Jurkat, Clone E6-1 (cell line): ENCODE measurements at places on chromosomes 3 and 15.

DNA sequence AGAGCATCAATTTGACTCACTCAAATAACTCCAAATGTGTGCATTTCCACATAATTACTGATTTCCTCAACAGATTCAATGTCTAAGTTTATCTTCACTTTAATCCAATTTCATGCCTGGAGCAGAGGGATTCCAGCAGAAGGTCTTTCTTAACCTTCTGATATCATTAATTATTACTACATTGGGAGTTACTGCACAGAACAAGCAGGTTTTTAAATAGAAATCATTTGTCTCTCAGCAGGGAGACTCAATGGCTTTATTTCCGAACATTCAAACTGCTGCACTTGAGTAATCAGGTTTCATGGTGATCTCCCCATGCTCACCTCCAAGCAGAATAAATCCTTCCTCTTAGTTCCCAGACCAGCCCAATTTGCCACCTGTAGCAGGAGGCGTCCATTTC, 264.8 kb upstream of the IGF1R start:
- DNase-seq, result no peak

DNA sequence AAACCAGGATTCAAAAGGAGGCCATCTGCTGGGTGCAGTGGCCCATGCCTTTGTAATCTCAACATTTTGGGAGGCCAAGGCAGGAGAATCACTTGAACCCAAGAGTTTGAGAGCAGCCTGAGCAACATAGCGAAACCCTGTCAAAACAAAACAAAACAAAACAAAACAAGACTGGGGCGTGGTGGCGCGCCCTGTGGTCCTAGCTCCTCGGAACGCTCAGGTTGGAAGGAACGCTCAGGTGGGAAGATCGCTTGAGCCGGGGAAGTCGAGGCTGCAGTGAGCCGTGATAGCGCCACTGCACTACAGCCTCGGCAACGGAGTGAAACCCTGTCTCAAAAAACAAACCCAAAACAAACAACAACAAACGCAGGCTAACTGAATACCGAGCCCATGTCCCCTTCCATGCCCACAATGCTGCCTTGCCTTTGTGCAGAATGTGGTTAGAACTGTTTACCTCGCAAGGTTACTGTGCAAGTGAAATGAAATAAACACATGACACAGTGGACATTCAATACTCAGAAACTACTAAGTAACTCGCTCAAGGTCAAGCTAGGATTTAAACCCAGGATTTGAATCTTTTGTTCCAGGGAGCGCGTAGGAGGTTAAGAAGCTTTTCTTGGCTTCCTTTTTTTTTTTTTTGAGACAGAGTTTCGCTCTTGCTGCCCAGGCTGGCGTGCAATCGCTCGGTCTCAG, 766 bp upstream of the EMC4 start:
- DNase-seq, result no peak

DNA sequence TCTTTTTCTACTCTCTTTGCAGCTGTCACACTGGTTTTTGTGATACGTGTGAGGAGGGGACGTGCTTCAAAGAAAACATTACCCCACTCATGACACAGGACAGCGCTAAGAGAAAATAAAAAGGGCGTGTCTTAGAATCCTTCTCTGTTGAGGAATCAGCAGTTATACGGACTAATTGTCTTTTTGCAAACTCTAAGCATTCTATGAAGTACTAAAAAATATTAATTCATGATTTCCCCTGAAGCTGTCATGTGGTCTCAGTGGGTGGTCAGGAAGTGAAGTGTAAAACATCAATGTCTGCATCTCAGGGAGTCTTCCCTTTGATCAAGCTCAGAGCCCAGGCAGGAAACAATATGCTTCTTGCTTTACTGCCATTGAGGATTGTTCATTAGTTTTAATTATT, 117.5 kb upstream of the CRBN start:
- peak; percentile 63 for DNase-seq

DNA sequence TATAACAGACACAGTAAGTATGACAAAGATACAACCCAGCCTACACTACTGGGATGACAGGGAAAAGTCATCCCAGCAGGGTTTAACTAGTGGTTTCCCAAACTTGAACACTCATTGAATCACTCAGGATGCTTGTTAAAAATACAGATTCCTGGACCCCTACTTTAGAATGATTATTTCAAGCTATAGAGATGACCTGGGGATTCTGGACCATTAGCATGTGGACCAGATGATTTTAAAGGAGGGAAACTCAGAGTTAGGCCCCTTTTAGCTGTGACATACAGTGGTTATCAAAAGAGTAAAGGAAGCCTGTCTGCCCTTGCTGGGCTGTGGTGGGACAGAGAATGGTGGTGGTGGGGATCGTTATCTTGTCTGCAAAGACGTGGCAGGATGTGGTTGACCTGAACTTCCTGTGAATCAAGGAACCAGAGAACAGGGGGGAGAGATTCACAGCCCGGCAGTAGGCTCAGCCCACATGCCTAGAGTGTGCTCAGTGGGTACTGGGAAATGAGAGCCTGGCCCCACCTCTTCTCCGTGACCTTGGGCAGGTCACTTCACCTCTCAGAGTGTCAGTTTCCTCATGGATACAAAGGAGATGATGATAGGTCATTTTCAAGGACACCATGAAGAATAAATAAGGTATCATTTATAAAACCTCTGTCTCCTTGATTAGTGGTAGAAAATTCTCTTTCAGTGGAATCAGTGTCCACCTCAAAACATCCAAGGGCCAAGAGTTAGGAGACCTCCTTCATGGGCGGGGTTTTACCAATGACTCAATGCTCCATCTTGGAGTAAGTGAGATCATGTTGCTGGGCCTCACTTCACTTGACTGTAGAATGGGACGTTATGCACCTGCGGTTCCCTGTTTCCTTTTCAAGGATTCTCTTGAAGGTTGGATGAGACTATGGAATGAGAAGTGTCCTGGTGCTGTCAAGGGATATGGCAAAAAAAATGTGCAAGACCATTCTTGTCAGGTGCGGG, 306.5 kb downstream of the RPLP1 start:
- DNase-seq, result peak; percentile 97

DNA sequence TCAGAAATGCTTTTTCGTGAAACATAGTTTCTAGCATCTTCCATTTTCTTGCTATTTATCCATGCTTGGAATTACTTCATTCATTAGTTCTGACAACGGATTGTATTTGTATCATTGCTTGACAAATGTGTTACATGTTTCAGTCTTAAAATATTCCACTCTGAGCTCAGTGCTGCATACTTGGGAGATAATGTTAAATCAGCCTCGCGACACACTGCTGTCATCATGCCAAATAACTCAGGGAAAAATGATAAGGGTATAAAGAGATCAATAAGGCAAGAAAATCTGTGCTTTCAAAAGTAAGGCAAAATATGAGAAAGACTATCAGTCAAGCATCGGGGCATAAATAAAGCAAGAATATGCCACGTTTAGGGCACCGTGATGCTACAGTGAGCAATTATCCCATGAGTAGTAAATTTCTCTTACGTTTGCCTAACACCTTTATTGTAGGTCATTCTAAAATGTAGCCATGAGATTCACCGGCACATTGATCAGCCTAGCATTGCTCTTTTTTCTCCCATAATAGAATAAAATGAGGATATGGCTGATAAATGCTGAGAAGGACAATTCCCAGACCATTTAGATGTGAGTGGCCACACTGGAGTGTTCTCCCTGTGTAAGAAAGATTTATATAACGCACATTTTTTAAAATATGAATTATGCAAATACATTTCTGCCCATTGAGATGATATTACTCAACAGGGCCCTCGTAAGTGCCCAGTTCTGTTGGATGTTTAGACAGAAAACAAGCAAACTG, 133.8 kb downstream of the RBMS3 start:
- DNase-seq, result no peak

DNA sequence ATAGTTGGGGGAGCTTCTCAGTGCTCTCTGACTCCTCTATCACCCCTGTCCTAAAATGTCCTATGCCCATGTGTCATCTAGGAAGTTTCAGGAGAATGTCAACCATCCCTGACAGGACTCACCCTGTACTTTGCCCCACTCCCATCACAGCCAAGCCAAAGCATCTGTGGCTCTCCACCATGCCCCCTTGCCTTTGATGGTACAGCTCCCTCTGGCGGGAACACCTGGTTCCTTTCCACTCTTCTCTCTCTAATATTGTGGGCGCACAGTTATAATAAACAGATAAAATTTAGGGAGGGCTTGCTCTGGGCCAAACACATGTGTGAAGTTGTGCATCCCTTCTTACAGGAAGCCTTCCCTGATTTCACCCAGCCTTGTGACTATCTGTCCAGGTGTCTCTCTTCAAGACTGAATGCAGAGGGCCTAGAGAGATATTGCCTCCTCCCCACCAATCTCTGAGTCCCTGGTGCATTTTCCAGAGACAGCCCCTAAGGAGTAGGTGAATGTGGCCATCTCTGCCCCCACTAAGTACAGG, 62.8 kb downstream of the ISG20 start:
- peak; percentile 9 for DNase-seq

DNA sequence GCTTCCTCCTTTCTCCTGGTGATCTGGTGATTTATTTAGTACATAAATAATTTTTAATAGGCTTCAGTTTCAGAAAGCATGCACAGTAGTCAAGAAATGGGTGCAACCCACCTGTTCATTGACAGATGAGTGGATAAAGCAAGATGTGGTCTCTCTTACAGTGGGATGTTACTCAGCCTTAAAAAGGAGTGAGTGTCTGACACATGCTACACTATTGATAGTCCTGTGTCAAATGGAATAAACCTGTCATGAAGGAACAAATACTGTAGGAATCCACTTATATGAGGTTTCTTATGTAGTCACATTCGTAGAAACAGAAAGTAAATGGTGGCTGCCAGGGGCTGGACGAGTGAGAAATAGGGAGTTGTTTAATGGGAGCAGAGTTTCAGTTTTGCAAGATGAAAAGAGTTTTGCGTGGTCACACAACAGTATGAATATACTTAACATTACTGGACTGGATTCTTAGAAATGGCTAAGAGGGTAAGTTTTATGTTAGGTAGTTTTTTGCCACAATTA, 56.0 kb upstream of the PPARG start:
- DNase-seq, result no peak

DNA sequence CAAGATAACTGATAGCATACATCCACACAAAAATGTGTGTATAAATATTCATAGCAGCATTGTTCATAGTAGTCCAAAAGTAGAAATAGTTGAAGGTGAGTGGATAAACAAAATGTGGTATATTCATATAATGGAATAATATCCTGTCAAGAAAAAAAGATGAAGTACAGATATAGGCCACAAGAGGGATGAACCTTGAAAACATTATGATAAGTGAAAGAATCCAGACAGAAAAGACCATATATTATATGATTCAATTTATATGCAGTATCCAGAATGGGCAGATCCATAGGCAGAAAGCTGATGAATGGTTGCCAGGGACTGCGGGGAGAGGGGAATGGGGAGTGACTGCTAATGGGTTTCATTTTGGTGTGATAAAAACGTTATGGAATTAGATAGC, 54.3 kb upstream of the TNIK start:
- DNase-seq, result no peak

- DNase-seq, result no peak
Measured at GRCh38 chr15:45181491-45182285, 6.1 kb downstream of the SHF start.

DNA sequence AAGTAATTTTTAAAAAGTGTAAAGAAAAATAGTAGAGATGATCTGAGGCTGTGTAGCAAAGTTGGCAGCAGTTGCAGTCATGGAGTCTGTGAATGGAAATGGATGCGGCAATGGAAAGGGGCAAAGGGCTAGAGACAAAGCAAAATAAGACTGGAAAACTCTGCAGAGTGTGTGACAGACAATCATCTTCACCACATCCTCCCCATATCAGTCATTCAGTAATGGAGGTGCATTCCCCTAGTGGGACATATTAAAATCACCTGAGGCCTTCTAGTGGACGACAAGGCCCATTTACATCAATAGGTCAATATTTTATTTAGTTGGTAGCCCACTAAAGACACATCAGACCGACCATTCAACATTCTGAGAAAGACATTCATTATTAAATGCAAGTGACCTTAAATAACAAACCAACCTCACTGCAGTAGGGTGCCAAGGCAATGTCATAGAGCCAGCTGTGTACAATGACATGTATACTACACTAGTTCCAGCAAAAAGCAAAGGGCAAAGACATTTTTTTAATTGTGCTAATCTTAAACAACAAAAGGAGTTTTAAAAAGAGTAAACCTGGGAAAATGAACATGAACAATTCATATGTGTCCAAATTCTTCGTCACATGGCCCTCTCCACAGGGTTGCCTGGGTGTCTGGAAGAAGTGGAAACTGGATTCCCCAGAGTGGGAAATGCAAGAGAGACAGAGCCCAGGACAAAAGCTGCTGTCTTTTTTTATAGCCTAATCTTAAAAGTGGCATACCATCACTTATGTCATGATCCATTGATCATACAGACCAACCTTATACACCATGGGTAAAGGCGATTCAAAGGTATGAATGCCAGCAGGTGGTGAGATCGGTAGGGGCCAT, 15.6 kb upstream of the RAP2B start:
- no peak for DNase-seq

- no peak for DNase-seq
Measured at GRCh38 chr15:25714538-25714840, 148.6 kb downstream of the ATP10A start.

- no peak for DNase-seq
Measured at GRCh38 chr3:40768536-40768935, 243.8 kb downstream of the ZNF621 start.

DNA sequence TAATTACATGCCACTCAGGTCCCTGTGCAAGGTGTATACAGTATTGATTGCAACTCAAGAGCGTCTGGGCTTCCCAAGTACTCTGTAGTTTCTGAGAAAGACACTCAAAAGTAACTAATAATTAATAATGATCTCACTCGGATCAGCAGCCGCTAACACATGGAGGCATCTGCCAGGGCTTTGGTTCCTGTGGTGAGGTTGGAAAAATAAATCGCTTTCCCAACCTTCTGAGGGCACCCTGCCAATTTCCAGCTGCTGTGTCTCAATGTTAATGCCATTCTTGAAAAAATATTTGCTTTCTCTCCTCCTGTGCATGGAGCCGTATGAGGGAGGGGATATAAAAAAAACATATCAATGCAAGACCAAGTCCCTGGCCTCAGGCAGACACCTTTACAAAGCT, 116.5 kb upstream of the SLC2A2 start:
- DNase-seq, result no peak

DNA sequence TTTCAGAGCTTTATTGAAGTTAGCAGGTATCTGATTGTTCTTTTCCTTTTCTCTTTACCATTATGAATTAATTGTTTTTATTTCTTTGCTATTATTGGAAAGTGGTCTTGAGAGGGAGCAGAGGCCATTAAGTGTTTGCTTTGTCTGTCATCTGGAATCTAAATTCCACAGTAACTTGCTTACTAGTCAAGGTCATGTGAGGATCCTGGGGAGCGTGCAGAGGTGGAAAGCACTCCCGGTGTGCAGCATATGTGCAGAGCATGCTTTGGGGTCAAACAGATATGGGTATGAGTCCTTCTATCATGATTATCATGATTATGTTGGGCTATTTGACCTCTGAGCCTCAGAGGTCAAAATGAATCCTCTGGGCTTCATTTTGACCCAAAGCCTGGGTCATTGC, 96.4 kb downstream of the MYRIP start:
- DNase-seq, result no peak

DNA sequence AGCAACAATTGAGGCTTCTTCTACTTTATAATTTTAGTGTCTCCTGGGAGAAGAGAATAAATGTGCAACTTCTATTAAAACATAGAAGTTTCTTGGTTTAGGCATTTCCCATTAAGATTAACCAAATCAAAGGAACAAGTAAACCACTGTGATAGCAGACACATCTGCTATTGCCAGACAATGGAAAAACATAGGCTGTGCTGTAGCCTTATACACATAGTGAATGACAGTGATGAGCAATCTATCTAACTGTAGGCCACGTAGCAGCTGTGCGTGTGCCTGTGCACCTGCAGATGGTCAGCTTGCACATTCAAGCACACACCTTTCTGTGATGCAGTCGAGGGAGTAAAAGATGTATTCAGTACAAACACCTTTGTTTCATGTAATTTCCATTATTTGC, 32.7 kb downstream of the GNB4 start:
- DNase-seq, result peak; percentile 65
